DMS153 (cell line): ENCODE measurements at places on chromosomes 3 and 15.

GRCh38 chr3:71393093-71393492 lies 190.4 kb downstream of the FOXP1 start:
- no peak for DNase-seq

DNA sequence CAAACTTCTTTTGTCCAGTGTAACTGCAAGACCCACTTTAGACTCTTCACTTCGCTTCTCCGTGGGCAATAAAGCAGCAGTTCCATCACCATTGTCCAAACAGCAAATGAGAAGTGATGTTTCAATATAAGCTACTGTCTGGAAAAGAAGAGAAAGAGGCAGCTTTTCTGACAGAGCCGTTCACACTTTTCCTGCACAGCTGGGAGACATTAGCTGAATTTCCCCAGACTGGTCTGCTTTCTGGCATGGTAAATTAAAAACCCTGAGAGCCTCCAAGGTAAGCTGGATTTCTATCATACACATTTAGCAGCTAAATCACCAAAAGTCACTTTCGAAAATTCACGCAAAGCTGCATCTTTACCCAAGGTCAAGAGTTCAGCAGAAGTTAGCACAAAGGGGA lies 108.5 kb upstream of the CMC1 start:
- no peak for DNase-seq

DNA sequence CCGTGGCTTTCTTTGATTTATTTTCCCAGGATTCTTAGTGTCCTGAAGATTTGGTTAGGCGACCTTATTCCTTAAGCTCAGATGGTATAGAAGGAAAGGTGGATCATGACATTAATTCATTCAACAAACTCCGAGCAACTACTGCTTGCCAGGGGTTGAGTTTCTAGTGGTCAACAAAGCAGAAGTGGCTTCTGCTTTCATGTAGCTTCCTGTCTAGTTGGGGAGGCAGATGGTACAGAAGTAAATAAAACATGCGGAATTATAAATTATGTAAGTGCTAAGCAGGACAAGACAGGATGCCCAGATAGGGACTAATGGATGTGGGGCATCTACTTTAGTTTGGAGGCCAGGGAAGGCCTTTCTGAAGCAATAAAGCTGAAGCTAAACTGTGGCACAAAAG lies 15.6 kb downstream of the EEFSEC start:
- no peak for DNase-seq

GRCh38 chr3:171948674-171949073 lies 90.7 kb upstream of the FNDC3B start:
- DNase-seq: no peak

DNA sequence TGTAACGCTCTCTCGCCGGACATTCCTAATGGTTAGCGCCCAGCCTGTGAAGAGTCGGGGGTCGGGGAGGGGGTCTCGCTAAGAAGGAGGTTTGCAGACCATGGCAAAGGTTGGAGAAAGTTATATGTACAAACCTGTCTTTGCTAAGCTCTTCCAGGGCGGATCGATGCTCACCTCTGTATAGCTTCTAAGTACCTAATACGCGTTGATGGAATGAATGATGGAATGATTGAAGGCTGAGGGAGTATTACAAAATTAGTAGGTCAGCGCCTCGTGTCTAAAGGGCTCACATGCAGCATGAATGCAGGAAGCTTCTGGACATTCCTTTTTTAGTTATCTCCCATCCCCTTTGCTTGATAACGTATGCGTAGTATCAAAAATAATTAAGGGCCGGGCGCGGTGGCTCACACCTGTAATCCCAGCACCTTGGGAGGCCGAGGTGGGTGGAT lies 305 bp upstream of the KPNA1 start:
- DNase-seq: no peak

GRCh38 chr15:25875566-25875965 lies 12.4 kb upstream of the ATP10A start:
- no peak for DNase-seq

- DNase-seq: peak; percentile 79
These were observed 84.2 kb upstream of the TBL1XR1 start for GRCh38 chr3:177281292-177282118.
